NCI-H1092 (cell line): ENCODE measurements at places on chromosomes 2 and 18.

DNA sequence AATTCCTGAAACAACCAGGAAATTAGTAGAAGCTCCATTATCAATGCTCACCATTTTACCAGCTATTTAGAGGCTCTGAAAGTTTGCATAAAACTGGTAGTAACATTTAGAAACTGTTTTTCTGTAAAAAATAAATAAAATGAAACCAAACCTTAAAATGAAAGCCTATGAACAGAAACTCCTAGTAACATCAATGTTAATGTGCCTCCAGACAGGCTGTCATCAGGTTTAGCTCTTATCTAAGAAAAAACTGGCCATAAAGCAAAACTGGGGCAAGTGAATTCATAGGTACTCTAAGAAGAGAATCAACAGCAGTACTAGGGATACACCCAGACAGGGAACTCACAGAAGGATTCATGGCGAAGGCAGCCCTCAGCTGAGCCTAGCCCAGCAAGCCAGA, 8.0 kb downstream of the E2F6 start:
- no peak for DNase-seq

DNA sequence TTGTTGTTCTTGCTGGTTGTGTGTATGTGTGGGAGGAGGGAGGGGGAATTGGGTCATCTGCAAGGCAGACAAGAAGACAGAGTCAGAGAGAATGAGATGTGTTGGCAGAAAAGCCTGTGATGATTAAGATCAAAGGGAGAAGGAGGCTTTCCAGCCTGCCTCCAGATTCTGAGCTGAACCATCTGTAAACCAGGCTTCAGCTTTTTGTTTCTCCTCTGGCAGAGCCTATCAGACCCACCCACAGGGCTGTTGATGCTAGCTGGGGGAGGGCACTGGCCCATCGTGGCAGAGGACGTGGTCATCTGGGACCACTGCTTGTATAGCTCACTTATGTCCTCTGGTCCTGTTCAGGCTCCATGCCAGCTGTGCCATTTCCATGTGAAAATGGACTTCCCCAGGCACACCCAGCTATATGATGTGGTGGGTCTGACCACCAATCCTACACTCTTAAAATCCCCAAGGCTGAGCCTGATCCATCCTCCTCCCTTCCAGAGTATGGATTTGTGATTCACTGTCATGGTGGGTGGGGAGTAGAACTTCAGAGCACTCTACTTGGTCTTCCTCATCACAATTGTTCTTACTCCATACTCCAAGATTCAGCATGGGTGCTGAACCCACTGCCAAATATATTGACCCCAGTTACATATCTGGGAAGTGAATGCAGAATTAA, 27.8 kb upstream of the COL6A3 start:
- no peak for DNase-seq

GRCh38 chr2:30149513-30149912, 2.7 kb downstream of the YPEL5 start:
- no peak for DNase-seq

GRCh38 chr2:199940373-199940772, 14.9 kb downstream of the TYW5 start:
- no peak for DNase-seq

- peak; percentile 15 for DNase-seq
Measured at GRCh38 chr2:181742922-181743722, 62.8 kb upstream of the NEUROD1 start.

DNA sequence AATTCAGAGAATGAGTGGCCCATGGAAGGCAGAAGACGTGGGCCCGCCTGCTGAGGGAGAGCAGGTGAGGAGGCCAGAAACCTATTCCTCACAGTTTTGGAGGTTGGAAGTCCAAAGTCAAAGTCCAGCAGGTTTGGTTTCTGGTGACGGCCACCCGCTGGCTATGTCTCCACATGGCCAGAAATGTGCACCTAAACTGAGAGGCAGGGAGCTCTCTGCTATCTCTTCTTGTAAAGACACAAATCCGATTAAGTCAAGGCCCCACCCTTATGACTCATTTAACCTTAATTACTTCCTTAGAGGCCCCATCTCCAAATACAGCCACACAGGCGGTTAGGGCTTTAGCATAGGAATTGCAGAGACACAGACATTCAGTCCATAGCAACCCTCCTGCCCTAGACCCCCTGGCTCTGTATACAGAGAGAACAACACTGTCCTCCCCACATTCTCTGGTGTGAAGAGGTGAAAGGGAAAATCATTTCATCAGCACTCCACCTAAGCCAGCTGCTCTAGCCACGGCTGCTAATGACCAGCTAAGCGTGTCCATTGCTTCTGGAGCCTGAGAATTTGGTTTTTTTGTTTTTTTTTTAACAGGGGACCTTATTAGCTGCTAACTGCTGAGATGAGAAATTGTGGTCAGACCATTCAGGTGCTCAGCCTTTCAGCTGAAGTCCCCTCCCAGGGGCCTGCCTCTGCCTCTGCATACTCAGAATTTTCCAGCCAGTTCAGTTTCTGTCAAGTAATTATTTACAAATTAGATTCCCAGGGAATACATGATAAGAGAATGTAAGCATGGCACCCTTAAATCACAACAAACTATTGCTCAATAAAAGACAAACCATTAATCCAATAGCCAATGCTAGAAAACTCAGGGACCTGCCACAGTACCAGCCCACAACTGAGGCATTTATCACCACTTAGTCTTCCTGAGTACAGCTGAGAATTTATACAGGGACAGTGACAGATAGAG, 368.7 kb upstream of the ID2 start:
- no peak for DNase-seq
